ENCODE measurements at places on chromosomes 2 and 18.

- no peak for DNase-seq
These were observed 442.2 kb upstream of the SETBP1 start for GRCh38 chr18:44238454-44238853.

DNA sequence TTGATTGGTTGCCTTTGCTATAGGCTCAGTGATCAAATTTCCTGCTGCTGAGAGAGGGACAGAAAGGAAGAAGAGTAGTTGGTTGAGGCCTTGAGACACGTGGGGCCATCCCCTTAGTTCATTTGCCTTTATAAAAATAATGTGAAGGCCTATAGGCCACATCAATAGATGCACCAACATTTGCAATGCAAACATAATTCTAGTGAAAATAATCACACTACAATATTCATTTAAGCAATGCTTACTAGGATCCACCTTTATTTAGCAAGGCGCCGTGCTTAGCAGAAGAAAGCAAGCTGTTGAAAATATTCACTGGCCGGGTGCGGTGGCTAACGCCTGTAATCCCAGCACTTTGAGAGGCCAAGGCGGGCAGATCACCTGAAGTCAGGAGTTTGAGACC lies 105.3 kb upstream of the CXCR4 start:
- no peak for DNase-seq

GRCh38 chr2:141791521-141791920 lies 339.3 kb downstream of the LRP1B start:
- DNase-seq, result no peak

GRCh38 chr18:3037423-3037915 lies 24.5 kb upstream of the LPIN2 start:
- DNase-seq, result peak; percentile 70

DNA sequence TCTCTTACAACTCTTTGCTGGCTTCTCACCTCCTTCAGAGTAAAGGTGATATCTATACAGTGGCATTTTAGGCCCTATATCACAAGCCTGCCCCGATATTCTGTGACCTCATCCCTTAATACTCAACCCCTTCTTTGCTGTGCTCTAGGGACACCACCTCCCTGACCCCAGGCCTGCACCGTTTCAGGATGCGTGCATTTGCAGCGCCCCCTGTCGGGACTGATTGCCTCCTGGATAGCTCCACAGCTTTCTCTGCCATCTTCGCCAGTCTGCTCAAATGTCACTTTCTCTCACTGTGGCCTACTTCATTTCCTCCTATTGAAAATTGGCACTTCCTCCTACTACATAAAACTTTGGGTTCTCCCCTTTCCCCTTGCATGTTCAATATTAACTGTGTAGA lies 289.6 kb downstream of the SOCS6 start:
- no peak for DNase-seq

- no peak for DNase-seq
These were observed 212.1 kb downstream of the PTPRM start for GRCh38 chr18:7779211-7779610.

DNA sequence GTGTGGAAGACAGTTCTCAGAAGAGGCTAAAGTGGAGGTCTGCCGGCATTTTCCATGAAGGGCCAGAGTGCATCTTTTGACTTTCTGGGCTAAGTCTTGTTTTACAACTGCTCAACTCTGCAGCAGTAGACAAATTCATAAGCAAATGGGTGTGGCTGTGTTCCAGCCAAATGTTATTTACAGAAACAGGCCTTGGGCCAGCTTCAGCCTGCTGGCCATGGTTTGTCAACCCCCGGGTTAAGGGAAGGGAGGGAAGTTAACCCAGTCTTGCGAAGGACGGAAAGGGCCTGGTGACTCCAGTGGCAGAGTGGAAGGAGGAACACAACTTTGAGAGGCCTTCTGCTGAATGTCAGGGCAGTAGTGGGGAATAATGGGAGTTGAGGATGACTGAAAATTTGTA lies 34.3 kb upstream of the NCKAP5 start:
- DNase-seq, result no peak

DNA sequence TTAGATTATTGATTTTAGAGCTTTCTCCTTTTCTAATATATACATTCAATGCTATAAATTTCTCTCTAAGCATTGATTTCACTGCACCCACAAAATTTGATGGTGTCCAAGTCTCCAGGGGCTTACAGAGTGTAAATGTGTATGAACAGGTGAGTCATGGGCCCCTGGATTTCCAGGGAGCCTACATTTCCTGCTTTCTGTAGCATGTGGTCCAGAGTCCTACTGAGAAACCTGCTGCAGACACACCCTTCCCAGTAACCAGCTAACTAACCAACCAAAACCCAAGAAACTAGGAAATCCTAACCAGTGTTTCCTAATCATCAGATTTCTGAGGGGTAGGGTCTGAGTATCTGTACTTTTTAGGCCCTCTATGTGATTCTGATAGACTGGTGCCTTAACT lies 39.5 kb upstream of the TANC1 start:
- DNase-seq, result no peak

DNA sequence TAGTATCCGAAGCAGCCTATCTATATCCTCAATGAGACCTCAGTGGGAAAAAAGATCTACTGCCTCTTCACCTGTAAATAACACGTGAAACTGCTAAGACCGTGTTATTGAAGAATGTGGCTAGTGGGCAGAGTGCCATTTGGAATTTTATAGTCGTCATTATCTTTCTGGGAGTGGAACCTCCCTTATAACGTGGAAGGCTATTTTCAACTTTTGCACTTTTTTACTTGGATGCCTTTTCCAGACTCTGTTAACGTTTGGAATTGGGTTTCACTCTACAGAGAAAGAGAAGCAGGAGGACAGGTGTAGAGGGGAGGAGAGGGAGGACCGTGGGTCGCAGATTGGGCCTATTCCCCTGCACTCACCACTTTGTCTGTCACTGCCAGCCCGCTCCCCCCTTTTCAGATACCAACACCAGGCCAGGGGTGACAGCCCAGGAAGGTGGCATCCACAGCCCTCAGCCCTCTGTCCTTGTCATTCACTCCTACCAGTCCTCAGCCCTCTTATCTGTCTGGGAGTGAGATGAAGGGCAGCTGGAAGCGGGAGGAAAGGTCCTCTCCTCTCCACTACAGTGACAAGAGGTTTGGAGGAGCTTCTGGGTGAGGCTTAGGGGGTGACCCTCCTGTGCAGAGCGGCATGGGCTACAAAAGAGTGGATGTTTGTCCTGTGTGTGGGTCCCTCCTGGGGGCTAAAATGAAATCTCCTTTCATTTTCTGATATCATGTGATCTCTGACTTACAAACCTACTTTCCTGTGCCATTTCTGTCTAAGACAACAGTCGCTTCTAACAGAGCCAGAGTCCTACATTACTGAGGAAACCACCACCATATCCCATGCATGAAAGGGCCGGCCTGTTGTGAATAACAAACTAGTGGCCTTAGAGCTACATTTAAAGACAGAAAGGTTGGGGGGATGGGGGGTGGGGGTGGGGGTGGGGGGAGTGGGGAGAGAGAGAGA lies 23.9 kb upstream of the CEP68 start:
- no peak for DNase-seq

DNA sequence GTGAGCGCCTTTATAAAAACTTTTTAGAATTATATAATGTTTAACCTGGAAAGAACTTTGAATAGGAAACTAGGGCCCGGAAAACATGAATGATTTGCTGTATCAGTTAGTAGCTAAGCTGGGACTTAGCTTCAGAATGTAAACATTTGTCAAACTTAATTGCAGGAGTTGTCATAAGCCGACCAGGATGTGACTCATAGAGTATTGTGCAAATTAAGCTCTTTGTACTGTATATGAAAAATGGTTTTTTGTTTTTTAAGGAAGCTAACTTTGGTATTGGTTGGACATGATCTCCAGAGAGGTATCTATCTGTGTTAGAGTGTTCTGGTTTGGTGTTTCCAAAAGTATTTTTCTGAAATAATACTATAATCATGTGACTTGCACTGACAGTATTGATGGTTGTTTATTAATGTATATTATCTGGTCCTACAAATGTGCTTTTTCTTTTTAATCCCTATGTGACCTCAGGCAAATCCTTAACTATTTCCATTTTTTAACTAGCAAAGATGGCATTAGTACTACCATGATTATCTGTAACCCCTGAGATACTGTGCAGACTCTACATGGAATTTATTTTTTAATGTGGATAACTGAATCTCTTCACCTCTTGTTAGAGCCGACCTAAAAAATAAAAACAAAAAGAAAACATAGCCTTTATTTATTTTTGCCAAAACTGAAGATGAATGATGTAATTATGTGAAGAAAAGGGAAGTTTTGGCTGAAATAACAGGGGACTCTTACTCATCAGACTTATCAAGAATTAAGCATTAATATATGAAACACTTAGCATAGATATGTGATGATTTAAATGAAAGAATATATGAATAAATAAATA lies 11.7 kb downstream of the YIPF4 start:
- no peak for DNase-seq

DNA sequence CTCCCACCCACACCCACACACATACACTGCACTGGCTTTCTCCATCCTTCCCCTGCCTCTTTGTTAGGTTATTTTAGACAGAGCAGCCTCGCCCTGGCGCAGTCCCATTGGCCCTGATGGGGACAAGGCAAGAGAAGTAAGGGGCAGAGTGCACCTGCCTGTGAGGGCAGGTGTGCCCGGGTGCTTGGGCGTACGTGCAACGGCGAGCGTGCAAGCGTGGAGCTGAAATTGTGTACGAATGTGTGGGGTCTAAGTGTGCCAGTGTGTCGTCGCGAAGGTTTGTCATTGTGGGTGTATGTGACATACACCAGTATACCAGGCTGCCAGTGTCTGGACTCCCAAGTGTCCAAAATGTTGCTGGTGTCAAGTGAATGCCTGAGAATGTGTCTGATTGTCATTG lies 544 bp downstream of the LRATD1 start:
- peak; percentile 27 for DNase-seq

DNA sequence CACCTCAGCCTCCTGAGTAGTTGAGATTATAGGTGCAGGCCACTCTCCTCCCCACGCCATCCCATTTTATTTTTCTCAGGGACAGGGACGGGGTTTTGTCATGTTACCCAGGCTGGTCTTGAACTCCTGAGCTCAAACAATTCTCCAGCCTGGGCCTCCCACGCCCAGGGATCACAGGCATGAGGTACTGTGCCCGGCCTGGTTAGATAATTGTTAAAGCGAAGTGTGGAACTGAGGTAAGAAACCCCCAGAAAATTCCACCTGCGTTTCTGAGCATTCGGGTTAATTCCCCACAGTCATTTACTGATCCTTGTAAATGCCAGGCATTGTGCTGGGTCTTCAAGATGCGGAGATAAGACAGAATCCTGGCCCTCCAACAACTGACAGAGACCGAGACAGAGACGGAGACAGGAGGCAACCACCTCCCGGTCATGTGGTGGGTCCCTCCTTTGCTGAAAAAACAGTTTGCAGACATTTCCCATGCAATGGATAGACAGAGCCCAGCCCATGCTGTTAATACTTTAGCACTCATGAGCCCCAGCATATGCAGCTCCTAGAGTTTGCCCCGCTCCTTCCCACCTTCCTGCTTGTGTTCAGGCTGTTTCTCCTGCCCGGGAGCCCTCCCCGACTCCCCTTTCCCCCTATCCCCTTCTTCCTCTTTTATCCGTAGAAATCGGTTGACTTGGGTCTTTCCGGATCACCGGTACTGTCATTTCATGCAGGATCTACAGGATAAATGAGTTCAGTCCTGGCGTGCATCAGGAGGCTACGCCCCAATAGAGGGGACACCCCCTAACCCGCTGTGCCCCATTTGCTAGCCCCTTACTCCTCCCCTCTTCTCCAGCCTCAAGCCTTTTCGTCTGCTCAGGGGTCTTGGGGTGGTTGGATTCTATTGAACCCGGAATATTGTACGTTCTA lies 1.6 kb upstream of the RHOB start:
- DNase-seq, result no peak

DNA sequence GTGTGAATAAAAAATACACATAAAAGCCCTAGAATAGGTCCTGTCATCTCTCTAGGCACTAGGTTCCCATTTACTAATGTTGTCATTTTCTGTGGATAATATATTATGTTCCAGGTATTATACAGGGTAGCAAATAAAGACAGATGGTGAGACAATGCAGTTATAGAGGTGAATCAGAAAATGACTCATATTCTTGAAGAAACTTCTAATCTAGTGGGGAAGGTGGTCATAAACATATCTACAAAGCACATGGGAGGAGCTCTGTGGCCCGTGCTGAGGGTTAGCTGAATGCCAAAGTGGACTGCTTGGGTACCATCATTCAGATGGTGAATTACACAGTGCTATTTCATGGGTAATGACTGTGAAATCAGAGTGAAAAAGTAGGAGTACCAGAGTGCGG lies 700.9 kb downstream of the ERBB4 start:
- no peak for DNase-seq

DNA sequence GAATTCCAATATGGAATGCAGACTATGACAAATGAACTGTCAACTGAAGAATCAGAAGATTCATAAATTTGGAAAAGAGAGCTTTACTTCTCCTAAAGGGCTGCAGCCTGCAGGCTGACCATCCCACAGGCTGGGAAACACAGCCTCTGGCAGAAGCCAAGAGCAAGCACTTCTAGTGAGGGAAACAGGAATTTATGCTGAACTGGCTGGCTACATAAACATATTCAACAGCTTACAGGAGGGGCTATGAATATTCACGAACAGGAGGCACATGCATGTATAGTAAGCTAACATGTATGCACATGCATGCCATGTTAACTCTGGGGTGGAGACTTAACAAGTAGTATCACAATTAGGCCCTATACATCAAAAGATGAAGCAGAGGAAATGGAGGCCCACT lies 17.6 kb downstream of the HIBCH start:
- no peak for DNase-seq

- DNase-seq, result peak; percentile 88
These were observed 93.0 kb upstream of the SMAD2 start for GRCh38 chr18:48023334-48024008.

DNA sequence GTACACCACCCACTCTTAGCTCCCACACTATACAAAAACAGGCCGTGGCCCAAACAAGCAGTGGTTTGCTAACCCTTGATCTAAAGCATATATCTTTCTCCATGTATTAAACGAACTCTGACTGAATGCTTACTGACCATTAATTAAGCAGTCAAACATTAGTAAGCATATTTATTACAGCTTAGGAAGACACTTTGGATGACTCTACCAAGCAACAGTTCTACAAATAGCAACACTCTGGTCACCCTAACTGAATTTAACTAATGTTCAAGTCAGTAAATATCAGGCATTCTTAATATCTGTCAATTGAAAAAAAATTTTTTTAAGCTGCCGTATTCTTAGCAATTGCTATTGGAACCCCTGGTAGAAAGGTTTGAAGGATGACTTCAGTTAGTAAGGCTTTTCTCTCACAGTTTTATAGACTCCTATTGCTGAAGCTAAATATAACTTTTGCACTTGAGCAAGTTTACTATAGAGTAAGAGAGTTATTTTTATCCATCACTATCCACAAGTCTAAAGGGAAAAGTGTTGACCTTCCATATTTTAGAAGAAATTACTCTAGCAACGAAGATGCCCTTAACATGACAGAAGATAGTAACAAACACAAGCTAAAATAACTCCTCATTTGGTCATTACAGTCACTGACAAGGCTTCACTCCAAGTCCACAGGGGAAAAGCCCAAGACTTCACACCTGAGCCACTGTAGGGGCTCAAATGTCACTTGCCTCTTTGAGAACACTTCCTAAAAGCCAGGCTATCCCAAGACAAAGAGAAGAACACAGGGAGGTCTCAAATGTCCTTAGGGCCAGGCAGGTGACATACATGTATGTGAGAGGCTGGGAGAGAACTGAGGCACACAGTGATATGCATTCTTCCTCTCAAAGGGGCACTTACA lies 74.4 kb downstream of the RTN4 start:
- DNase-seq, result no peak
